GM12891 (cell line): ENCODE measurements at places on chromosomes 2 and 18.

DNA sequence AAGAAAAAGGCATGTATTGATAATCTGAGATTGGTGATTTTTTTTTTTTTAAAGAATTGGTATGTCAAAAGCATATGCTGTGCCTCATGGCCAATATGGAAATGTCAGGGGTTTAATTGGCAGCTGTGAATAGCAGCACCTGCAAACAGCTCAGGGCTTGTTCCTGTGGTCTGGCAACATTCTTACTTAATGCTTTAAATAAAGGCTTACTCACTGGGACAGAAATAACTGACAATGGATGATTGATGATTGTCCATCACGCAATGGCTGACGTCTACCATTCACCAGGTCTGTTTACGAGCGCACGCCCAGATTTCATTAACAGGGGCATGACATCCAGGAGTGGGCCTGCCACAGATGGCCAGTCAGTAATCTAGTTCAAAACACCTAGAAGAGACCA lies 66.7 kb downstream of the ETAA1 start:
- no peak for DNase-seq

GRCh38 chr2:72293620-72294019 lies 146.0 kb upstream of the CYP26B1 start:
- no peak for DNase-seq

- DNase-seq: no peak
Observed at GRCh38 chr2:114219456-114219855, 223.0 kb upstream of the DPP10 start.

DNA sequence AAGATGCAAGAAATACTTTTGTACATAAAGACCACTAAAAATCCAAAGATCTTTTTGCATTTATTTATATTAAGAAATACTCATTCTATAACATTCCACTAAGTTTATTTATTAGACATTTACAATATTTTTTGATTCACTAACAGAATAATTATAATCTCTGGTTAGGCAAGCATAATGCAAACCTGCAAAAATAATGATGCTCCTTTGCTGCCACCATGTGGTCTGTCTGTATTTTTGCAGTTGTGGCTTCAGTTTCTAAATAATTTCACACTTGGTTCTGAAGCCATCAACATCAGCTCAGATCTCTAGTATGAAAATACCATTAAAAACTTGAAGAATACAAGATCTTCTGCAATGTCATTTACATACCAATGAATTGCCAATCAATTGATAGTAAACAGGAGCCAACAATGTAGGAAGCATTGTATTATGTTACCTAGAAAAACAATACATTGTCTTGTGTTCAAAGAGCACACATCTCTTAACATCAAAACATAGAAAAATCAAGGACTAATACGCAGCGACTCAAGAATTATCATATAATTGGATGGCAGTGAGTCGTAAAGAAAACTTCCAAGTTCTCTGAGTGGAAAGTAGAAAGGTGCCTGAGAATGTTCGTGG lies 28.8 kb upstream of the WDR75 start:
- DNase-seq: no peak

GRCh38 chr2:226934546-226935201 lies 98.8 kb downstream of the RHBDD1 start:
- DNase-seq: no peak

DNA sequence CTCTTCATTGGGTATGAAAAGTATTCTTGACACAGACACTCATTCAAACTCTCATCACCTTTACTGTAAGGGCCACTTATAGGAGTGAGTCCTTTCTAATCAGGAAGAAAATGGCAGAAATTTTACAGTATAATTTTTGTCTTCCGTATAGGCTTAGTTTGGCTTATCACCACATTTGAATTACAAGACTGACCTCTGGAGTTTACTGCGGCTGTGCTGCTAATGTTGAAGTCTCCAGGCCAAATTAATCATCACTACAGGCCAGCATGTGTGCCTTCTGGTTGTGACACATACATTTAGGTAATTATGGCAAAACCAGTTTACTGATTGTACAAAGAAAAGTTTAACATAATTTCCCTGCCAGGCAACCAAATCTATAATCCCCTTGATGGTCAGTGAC lies 753.6 kb upstream of the GCFC2 start:
- no peak for DNase-seq

DNA sequence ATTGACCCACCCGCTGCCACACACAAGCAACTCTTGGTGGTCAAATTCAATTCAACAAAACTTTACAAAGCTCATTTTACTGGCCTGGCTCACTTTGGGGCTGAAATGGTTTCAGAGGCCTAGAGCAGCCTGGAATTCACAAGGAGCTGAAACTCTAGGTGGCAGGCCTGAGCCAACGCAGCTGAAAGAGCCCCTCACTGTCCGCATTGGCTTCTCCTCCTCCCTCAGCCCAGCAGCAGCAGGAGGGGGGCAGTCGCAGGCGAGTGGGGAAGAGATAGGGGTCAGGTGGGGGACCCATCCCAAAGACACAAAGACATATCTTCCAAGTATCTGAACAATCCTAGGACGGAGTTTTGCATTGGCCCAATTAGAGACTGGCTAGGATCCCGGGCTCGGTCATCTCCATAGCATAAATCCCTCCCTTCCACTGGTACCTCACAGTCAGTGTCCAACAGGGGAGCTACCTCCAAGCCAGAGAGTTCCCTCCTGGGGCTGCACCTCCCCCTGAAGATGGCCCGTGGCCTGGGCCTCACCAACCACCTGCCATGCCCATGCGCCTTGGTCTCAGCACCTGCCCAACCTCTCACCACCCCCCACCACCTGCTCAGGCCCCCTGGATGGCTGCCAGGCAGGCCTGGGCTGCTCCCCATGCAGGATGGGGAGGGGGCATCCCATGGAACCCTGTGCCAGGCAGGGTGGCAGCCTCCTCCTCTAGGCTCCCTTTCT lies 113.4 kb downstream of the ZBTB7C start:
- no peak for DNase-seq

DNA sequence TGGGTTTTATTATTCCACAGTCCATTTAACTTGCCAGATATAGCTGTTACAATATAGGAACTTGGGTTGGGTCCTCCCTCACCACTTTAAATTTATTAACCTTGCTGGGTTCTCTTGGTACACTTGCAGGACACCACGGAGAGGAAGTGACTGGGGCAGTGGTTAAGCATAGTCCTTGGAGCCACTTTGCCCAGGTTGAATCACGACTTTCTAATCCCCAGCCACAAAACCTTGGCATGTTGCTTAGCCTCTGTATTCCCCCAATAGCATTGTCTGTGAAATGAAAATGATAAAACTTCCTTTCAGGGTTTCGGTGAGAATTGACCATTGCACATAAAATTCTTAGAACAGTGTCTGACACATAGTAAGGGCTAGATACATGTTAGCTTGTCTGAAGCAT lies 221.2 kb downstream of the IRS1 start:
- no peak for DNase-seq

GRCh38 chr2:1954061-1954460 lies 209.7 kb upstream of the PXDN start:
- no peak for DNase-seq

DNA sequence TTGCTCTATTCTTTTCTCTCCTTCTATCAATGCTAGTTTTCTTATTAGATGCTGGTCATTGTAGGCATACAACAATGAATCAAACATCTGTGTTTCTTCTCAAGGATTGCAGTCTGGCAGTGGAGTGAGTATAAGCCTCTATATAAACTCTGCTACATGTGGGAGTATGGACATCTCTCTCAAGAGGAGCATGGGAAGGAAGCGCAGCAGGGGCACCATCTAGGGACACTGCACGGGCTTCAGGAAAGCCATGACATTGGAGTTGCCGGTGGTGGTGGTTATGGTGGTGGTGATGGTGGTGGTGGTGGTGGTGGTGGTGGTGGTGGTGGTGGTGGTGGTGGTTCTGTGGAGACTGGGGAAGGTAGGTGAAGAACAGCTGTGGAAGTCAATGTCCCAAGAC lies 462.6 kb downstream of the RNF144A start:
- no peak for DNase-seq

- DNase-seq: no peak
Observed at GRCh38 chr2:172253190-172254052, 150.7 kb upstream of the DLX2 start.

DNA sequence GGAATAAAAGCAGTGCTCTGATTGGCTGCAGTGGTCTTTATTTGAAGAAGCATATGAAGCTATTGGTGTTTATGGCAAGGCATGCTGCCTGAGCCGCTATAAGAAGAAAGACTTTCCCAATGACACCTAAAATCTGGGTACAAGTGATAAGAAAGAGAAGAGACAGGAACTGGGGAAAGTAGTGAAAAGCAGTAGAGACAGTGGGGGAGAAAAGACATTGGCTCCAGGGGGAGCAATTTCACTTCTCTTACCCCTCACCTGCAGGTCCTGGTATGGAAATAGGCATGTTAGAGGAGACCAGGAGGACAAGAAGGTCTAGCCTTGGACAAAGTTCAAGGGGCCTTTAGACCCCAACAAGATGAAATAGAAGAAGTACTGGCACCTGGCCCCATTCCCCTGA lies 47.1 kb downstream of the PLCL1 start:
- no peak for DNase-seq

- no peak for DNase-seq
Observed at GRCh38 chr2:33229646-33230045, 246.8 kb upstream of the RASGRP3 start.

DNA sequence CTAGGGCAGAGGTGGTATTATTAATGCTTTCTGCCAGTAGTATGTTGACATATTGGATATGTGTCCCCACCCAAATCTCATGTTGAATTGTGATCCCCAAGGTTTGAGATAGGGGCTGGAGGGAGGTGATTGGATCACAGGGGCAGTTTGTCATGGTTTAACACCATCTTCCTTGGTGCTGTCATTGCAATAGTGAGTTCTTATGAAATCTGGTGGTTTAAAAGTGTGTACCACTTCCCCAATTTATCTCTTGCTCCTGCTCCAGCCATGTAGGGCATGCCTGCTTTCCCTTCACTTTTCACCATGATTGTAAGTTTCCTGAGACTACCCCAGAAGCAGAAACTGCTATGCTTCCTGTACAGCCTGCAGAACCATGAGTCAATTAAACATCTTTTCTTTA lies 47.1 kb upstream of the THSD7B start:
- no peak for DNase-seq

- no peak for DNase-seq
Observed at GRCh38 chr2:221446140-221446539, 126.0 kb downstream of the EPHA4 start.

GRCh38 chr2:74004212-74005182 lies 19.8 kb downstream of the TET3 start:
- no peak for DNase-seq

DNA sequence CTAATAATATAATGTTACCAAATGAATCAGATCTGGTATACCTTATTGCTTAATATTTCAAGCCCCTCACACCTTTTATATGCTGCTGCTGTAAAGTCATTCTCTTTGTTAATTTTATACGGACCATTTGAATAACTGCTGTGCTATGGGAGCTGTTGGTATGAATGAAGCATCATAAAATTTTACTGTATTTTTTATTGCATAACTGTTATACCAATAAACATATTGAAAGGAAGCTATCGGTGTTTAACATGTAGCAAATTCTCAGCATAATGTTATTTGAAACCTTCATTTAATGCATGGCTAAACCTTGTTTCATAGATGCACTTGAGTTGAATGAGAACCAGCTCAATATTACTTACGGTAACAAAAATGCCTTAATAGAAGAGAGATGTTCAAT lies 1040.3 kb downstream of the SOCS6 start:
- no peak for DNase-seq

DNA sequence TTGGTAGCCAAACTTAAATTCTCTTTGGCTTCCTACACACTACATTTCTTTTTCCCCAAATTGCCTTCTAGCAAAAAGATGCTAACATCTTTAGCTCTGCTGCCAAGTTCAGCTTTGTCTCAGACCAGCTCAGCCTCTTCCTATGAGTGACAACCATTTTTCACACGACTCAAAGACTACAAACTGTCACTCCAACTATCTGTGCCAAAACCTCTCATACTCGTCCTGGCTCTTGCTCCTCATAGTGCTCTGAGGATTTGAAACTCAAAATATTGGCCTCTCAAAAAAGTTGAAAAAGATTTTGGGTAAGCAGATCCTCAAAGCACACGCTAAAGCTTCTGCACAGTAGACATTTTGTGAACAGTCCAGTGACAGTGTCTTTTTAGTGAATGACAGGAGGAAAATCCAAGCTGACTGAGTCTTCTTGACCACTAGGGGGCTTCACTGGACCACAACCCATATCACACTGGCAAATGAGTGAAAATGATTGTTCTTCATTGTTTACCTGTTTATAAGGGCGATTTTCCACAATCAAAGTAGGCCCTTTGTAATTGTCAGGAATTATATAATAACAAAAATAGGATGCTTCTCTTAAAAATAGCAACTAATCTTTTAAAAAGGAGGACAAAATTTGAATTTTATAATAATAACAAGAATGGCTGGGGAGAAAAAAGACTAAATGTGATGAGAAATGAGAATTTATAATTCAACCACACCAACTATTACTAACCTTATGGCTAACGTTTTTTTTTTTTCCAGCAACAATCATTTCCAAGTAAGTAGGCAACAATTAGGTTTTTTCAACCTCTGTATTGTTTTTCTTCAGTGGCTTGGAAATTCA lies 85.5 kb upstream of the PGAP1 start:
- peak; percentile 30 for DNase-seq

- DNase-seq: no peak
Observed at GRCh38 chr2:118437501-118437900, 349.2 kb downstream of the INSIG2 start.

DNA sequence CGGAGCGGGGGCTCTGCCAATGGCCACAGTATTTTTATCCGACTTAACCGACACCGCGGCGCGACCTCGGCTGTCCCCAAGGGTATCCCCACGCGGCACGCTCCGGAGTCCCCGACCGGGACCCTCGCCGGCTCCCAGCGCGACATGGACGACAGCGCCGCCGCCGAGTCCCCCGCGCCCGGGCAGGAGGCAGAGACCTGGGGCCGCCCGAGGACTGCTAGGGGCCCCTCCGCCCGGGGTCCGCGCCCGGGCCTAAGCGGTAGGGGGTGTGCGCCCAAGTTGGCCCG lies 468 bp downstream of the UXS1 start:
- peak; percentile 32 for DNase-seq

DNA sequence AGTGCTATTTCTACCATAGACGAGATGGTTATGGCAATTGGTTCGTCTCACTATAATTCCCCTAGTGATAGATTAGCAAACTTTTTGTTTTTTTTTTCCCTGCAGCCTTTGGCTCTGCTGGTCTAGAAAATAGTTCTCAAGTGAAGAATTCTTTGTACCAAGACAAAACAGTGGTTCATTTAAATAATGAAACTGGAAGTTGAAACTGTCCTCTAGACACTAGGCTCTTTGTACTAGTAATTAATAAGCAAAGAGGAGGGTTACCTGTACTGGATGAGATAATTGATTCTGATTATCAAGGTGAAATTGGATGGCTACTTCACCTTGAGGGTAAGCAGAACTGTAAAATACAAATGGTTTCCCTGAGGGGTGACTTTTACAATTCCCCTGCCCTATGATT lies 156.9 kb upstream of the DCC start:
- DNase-seq: no peak

DNA sequence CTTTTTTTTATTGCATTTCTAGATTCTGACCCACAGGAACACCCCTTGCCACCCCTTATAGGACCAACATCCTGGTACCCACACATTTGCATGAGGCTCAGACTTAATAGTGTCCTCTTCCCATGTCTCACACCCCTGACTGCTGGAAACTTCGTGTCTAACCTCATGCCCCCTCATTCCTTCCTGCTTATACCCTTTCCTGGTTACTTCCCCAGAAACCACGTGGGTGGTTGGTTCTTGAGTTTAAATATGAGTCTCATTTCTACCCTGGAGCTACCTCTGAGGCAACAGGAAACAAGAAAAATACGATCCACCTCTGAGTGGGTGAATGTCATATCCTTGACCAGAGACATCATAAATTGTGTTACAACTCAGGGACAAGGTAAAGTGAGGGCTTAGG lies 1.6 kb downstream of the TNP1 start:
- no peak for DNase-seq

GRCh38 chr2:79638410-79638809 lies 125.6 kb downstream of the CTNNA2 start:
- DNase-seq: no peak
